EL (cell line): ENCODE measurements at places on chromosomes 7 and 10.

DNA sequence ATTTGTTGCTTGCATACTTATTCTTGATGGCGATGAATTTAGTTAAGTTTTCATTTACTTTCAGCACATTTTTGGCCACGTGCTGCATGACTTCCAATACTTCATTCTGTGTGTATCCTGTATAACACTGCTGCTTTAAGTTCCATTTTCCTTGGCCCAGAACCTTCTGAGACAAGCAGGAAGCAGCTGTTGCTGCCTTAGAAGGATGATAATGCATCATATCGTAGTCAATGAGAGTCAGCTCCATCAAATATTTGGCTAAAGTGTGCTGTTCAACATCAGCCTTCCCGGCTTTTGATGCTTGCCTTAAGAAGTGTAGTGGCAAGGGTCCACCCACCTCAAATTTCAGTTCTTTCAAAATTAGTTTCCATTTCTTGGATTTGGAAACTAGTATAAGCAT is 59.2 kb upstream of the GLCCI1 start:
- DNase-seq = no peak

DNA sequence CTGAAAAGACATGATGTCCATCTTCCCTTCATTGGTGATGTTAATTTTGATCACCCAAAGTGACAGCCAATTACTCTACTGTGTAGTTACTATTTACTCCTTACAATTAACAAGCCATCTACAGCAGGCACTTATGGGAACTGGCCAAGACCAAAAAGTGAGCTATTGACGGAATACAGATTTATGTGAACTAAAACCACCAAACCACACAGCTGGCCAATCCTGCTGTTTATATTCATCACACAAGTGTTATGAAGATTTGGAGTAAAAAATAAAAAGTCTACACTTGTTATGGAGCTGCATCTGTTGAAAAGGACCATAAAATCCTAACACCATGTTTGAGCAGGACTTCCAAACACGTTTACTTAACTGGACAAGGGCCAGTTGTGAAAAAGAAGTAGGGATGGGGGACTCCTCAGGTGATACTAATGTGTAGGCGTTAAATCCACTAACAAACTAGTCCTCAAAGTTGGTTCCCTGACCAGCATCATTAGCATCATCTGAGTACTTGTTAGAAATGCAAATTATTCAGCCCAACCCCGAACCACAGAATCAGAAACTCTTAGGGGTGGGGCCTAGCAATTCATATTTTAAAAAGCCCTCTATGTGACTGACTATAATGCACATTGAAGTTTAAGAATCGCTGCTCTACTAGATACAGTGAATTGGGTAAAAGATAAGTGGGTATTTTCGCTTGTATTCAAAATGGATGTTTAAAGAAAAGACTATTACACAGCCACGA is 11.6 kb downstream of the MCMBP start:
- no peak for DNase-seq

DNA sequence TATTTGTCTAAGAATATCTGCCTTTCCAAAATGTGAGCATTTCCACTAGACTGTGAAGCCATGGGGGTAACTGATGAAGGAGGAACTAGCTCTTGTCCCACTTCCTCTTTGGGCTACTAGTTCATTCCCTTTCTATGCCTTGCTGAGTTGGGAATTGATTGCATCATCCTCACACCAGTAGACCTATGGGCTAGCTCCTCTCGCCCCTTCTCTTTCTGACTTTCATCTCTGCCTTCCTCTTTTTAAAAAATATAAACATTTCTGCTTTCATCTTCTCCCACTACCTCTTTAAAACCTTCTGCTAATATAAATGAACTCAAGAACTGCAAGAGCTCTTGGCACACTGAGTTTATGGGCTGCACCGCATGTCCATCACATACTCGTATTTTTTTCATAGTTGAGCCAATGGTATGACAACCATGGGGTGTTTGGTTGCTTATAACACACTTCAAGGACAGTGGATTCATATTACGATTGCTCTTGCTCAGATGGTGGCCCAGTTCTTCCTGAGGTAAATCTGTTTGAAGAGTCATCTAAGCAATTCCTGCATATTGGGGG is 182.0 kb downstream of the REEP3 start:
- peak; percentile 29 for DNase-seq

- DNase-seq = peak; percentile 85
Observed at GRCh38 chr10:119761106-119761505, 35.3 kb downstream of the INPP5F start.

GRCh38 chr7:16353226-16353625 is 68.1 kb downstream of the CRPPA start:
- no peak for DNase-seq

DNA sequence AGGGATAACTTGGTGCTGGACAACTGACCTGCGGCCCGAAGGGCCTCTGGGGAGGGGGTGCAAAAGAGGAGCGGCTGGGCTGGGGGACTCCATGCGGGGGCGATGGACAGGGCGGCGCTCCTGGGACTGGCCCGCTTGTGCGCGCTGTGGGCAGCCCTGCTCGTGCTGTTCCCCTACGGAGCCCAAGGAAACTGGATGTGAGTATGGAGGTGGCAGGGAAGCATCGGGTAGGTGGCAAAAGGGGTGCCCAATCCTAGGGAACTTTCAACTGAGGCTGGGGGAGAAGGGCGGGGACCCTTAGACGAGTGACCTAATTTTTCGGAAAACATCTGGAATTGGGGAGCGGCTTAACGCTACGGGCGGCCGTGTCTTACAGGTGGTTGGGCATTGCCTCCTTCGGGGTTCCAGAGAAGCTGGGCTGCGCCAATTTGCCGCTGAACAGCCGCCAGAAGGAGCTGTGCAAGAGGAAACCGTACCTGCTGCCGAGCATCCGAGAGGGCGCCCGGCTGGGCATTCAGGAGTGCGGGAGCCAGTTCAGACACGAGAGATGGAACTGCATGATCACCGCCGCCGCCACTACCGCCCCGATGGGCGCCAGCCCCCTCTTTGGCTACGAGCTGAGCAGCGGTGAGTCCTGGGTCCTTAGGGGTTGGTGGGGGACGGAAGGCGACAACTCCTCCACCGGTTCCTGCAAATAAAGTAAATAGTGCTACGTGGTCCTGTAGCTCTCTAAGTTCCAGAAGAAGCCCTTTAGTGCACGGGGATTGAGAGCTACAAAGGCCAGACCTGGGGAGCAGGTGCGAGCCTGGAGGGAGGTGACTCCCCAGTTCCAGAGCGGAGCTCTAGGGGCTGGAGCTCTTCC is 622 bp downstream of the WNT16 start:
- peak; percentile 30 for DNase-seq
